ENCODE measurements at places on chromosomes 11 and 22. TPM values are rescaled to one million over a fixed set of nuclear protein-coding genes. Genes with fewer than 3 reads are reported as not detected.

DNA sequence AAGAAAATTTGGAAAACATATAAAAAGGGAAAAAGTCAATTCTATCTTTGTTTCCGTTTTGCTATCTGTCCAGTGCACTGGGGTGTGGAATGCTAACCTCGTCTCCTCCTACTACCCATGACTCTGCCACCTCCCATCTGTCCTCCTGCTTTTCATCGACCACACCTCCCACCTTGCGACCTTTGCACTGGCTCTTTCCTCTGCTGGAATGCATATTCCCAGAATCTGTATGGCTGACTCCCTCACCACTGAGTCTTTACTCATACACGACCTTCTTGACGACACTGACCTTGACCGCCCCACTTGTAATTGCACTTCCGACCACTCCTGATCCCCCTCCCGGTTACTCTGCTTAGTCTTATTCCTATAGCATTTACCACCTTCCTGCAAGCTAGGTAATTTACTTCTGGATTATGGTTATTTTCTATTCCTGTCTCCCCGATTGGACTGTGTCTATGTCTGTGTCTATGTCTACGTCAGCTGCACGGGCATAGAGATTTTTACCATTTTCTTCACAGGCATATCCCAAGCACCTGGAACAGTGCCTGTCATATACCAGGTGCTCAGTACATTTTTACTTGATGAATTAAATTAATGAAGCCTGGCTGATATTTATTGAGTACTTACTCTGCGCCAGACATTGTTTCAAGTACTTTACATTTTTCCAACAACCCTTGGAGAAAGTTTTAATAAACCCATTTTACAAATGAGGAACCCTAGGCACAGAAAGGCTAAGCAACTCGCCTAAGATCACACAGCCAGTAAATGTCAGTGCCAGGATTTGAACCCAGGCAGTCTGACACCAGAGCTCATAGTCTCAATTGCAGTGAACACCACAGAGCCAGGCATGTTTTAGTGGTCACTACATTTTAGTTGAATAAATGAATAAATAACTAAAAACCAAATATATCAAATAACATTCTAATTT, 89.3 kb upstream of the SLC22A12 start:
- DNase-seq, result no peak

DNA sequence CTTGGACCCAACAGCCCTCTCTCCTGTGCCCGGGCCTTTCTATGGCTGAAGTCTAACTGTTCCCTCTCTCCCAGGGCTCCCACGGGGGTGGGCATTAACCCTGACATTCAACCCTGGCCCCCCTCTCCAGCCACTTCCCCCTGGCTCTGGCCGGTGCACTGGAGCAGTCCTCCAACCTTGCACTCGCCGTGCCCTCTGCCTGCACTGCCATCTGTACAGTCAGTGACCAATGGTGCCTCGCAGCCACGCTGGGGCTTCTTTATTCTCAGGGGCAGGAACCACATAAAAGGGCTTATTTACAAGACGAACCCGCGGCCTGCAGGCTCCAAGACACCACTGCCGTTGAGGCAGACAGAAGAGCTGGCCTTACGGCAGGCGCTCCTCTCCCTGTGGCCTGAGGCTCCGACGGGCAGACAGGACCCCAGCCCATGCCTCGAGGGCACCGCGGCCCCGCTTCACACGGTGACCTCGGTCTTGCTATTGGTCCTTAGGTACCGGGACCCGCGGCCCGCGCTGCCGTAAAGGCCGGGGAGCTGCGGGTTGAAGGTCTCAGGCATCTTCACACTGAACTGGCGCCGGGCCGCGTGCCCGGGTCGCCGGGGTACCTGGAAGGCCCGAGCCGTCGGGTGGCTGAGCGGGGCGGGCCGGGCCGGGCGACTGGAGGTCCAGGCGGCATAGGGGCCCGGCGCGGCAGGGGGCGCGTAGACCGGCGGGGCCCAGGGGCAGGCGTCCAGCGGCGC, 5.4 kb downstream of the SHISA8 start:
- no peak for DNase-seq

- DNase-seq, result peak; percentile 72
Observed at GRCh38 chr22:46072110-46072881, 78.0 kb upstream of the PPARA start.

PICK1 gene
- total RNA-seq, result 18.7 TPM

OR56A1 gene
- 0.14 TPM for total RNA-seq

NLRP14 gene
- not detected for total RNA-seq

GRCh38 chr11:14852571-14853177, 39.4 kb downstream of the CYP2R1 start:
- DNase-seq, result no peak

APOA4 gene
- not detected for total RNA-seq

DNA sequence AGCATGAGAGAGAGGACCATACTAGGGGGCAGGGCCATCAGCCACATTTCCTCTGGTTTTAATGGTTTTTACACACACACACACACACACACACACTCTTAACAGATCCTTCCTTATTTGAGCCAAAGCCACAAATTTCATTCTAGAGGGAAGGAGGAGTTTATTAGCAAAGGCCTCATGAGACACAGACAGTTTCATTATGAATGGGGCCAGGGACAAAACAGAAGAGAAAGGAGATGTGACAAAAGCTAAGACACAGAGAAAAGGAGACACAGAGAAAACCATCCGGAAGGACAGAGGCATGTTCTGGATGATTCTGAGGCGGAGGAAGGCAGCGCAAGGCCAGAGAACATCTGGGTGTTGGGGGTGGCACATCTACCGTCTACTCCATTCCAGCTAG, 32.2 kb upstream of the ARFGAP3 start:
- DNase-seq, result no peak

NCF4 gene
- total RNA-seq, result 0.17 TPM

- DNase-seq, result no peak
Observed at GRCh38 chr11:111301842-111302118, 3.4 kb downstream of the POU2AF3 start.

C11orf42 gene
- not detected for total RNA-seq

FAM111A gene
- 87.0 TPM for total RNA-seq

CEND1 gene
- total RNA-seq, result 0.17 TPM

DNA sequence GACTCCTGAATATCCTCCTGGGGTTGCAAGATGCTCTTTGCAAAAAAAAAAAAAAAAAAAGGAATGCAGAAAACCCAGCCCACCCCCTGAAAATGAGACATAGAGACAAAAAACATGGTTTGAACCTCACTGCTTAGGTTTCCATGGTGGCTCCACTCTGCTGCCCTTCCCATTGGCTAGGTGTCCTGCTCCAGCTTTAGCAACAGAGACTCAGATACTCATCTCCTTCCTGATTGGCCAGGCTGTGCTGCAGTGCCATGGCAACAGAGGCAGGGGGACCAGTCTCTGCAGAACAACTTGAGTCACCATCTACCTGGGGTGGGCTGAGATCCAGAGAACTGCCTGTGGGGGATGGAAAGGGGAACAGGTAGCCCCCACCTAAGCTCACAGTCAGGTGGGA, 17.4 kb upstream of the YWHAH start:
- DNase-seq, result no peak

ARHGEF12 gene
- total RNA-seq, result 159 TPM

DNA sequence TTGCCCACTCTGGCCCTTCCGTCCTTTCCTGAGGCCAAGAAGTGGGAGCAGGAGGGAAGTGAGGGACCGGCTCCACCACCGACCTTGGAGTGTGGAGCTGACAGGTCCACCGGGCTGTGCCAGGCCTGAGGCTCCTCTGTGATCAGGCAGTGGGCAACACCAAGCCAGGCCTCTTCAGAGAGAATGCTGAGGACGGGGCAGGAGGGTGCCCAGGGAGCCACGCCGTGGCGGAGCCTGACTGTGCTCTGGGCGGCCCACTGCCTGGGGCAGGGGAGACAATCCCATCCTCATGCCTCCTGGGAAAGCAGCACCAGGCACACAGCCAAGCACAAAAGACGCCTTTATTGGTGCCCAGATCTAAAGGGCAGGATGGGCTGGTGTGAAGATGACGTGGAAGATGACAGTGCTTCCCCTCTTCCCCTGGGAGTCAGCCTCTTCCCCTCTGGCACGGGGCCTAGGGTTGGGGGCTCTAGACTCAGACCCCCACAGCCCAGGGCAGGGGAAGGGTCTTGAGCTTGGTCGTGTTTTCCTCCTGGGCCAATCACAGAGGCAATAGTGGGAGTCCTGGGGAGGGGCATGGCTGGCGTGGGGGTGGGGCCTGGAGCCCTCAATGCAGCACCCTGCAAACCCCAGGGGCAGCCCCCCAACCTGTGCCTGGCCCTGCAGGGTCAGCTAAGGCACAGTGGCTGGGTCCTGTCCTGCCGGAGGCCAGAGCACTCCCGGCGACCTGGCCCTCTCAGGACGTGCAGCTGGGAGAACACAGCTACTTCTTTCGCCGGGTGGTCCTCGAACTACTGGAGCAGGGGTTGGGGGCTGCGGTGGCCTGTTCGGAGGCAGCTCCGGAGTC, 4.7 kb downstream of the LMF2 start:
- DNase-seq, result no peak

CCDC89 gene
- not detected for total RNA-seq

KCNQ1 gene
- not detected for total RNA-seq

MS4A4A gene
- total RNA-seq, result not detected

GRCh38 chr22:32407312-32407711, 4.7 kb downstream of the RTCB start:
- DNase-seq, result no peak

GRCh38 chr11:18802381-18803257, 11.0 kb upstream of the PTPN5 start:
- peak; percentile 84 for DNase-seq

GGT5 gene
- 27.8 TPM for total RNA-seq

GRCh38 chr11:33869481-33870422, 22.1 kb downstream of the LMO2 start:
- DNase-seq, result peak; percentile 79

CASP4 gene
- 434 TPM for total RNA-seq

HTR3A gene
- total RNA-seq, result not detected

C22orf42 gene
- not detected for total RNA-seq

DNA sequence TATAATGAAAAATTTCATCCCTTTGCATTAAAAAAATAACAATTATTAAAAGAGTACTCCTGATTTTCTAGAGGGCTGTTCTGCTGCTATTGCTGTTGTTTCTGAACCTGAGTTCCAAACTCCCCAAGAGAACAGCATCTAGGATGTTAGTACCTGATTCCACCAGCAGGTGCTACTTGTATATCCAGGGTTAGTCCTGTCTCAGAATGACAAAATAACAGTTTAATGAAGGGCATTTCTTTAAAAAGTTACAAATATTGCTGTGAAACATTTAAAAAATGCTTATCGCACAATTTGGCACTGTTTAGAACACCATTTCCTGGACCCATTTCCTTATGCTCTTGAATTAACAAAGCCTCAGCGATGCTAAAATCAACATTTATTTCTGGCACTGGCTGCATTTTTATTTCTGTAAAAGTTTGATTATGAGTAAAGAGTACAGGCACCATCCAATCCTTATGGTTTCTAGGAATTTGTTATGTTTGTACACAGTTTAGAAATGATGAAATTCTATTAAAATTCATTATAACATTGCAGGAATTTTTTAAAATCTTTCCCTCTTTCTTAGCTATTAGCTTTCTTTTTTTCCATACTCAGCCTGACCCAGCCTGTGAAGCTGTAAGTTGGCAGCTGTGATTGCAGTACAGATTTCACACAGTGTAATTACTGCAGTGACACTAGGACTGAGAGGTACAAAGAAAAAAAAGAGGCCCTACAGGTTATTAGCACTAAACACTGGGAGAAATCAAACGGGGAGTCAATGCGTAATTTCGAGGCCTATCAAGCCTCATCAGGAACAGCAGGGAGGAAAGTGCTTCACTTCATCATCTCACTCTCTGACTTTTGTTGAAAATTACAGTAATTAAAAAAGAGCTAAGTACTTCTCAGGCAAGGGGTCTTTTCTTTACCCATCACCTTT, 208.8 kb downstream of the DCDC1 start:
- DNase-seq, result peak; percentile 11

DNA sequence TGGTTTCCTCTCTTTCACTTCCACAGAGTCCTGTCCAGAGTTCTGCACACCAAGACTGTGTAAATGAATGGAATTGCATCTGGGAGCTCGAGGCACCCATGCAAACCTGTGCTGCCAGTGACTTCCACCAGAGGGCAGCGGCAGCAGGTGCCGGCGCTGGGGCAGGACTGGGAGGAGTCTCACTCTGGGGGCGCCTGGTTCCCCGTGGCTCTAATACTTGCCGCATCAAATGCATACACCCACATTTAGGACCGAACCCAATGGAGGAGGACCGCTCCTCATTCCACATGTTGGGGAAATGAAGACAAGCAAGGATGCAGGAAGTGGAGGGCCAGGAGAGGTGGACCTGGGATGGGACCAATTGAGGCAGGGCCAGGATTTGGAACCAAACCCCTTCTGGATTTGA, 1.1 kb upstream of the CD6 start:
- peak; percentile 70 for DNase-seq

RIMBP3B gene
- 0.09 TPM for total RNA-seq

IGLL1 gene
- total RNA-seq, result not detected

JAM3 gene
- total RNA-seq, result 49.5 TPM

GRCh38 chr22:47551431-47551775, 789.0 kb downstream of the TBC1D22A start:
- DNase-seq, result no peak

GRCh38 chr22:19706661-19707151, 7.6 kb upstream of the SEPTIN5 start:
- no peak for DNase-seq

GRCh38 chr11:102144357-102145355, 34.4 kb downstream of the YAP1 start:
- DNase-seq, result peak; percentile 34

SERHL2 gene
- 3.0 TPM for total RNA-seq

KRTAP5-1 gene
- not detected for total RNA-seq

DNA sequence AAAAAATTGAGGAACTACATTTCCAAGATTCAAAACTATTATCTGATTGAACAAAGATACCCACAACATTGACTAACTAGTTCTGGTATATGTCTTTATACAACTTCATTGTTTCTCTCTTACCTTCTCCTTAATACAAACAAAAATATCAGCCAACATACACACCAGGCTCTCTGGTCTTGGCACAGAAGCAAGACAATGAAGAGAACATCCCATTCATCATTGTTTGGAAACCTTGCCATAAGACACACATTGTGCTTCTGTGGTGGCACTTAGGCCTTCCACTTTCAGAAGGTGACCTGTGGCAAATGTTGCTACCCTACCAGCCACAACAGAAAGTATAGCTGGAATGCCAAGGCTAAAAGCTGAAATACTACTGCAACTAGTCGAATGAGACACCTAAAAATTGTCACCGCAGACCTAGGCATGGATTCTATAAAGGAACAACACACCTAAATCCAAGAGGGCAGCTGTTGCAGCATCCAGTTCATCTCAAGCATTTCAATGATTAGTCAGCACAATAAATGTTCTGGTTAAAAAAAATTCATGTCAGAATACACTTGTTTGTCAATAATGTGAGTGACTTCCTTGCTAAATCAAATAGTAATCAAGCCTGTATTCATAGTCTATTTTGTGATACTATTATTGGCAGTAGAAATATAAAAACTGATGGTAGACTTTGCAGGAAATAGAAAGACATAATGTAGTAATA, 26.3 kb downstream of the MAP6 start:
- DNase-seq, result no peak

GRCh38 chr11:11782532-11783110, 59.2 kb upstream of the USP47 start:
- DNase-seq, result no peak

GRCh38 chr11:114008331-114008730, 33.4 kb downstream of the HTR3A start:
- DNase-seq, result no peak

- DNase-seq, result peak; percentile 86
Observed at GRCh38 chr22:46262449-46263215, 511 bp downstream of the PKDREJ start.

TRIM29 gene
- not detected for total RNA-seq

All from dermis blood vessel endothelial cell (primary cell).